RWPE2 (cell line): ENCODE measurements at places on chromosomes 2 and 18.

DNA sequence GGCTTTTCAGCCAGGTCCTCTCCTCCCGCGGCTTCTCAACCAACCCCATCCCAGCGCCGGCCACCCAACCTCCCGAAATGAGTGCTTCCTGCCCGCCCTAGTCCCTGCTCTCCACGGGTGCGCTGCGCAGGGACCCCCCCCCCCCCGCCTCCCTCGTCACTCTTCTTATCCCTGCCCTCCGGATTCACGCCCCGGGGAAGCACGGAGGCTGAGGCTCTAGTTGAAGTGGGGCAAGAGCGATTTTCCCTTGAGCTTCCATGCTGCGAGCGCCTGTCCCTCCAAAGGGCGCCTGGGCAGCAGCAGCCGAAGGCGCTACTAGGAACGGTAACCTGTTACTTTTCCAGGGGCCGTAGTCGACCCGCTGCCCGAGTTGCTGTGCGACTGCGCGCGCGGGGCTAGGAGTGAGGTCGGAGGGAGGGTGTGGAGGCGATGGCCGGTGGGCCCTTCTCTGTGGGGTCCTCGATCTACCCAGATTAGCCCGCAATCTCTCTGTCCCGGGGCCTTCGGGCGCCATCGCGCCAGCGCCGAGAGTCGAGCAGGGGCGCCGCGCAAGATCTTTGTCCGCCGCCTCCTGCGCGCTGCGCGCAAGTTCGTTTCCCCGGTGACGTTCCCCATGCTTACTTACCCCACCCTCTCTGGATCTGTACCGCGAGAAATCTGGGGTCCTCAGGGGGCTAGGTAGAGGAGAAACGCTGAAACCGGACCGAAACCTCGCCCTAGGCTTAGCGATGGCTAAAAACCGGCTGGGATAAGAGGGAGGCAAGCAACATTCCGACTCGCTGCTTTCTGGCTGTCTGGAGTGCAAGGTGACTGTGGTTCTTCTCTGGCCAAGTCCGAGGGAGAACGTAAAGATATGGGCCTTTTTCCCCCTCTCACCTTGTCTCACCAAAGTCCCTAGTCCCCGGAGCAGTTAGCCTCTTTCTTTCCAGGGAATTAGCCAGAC lies 677 bp downstream of the GAD1 start:
- no peak for DNase-seq

DNA sequence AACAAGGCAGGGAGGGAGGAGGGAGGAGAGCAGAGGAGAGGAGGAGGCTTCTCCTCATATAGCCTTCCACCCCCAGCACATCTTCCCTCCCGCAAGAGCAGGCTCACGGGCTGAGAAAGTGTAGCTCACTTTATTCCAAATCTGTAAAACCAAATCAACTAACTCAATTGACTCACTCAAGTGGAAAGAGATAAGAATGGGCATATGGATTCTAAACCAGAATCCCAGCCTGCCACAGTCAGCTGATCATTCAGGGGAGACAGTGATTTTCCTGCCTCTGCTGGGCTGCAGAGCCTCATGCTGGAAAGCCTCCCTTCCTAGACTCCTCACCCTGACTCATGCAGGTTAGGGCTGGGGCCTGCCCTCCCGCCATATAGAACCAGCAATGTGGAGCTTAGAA lies 4.2 kb upstream of the TWSG1 start:
- DNase-seq = no peak

- no peak for DNase-seq
These were observed 108.0 kb upstream of the HAAO start for GRCh38 chr2:42900289-42900891.

DNA sequence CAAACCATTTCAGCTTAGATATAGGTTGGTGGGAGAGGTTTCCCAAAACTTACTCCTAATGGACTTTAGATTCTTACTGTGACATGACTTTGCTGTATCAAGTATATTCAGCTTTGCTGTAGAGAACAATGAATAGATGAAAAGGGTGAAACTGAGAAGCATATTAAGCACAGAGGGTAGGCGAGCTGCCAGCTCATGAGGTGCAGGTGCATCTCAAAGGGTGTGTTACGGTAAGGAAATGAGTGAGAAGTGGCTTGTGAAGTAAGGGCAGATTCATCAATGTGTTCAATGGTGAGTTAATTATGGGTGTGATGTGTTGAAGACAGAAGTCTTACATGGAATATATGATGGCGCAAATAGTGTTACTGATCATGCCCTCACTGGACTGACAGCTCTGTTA lies 49.3 kb downstream of the CD8B2 start:
- no peak for DNase-seq

DNA sequence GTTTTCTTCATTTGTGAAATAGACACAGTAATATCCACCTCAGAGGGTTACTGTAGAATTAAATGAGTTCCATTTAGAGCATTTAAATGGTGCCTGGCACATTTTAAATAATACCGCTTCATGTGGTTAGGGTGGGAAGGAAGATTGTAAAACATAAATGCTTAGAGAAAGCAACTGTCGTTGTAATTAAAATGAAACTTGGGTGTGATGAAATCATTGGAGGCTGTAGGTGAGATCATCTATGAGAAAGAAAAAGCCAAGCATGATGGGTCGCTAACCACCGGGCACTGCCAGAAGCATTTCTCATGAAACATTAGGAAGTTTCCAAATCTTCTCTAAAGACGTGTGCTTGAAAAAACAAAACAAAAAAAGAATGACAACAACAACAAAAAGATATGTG lies 8.2 kb upstream of the SLC39A10 start:
- no peak for DNase-seq
